Myometrial cell (primary cell): ENCODE measurements at places on chromosomes 13 and 19. TPM values are rescaled to one million over a fixed set of nuclear protein-coding genes. Genes with fewer than 3 reads are reported as not detected.

The FREM2 gene
- total RNA-seq = not detected in 2 replicates

The PGLYRP2 gene
- not detected in 2 replicates for total RNA-seq

The NANOS3 gene
- total RNA-seq = not detected in 2 replicates

The LINGO3 gene
- not detected in 2 replicates for total RNA-seq

The FCAR gene
- not detected in 2 replicates for total RNA-seq

The IGSF23 gene
- 3.7 TPM in 1 of 2 replicates, not detected in the other for total RNA-seq

The NRTN gene
- total RNA-seq = 0.86 TPM in 1 of 2 replicates, not detected in the other

The ZNF665 gene
- total RNA-seq = 1.7 and 8.2 TPM in 2 replicates

The ADGRL1 gene
- total RNA-seq = 2.6 and 7.8 TPM in 2 replicates

The PALM3 gene
- total RNA-seq = not detected in 2 replicates

The ZGLP1 gene
- 0.53 and 0.58 TPM in 2 replicates for total RNA-seq

The BABAM1 gene
- 131 and 138 TPM in 2 replicates for total RNA-seq

The PCDH9 gene
- 3.7 TPM in 2 replicates for total RNA-seq

The PDE4C gene
- total RNA-seq = not detected in 2 replicates

The C19orf85 gene
- total RNA-seq = 0.29 TPM in 1 of 2 replicates, not detected in the other

The SSC5D gene
- total RNA-seq = 2.3 and 6.7 TPM in 2 replicates

The F10 gene
- 13.0 and 16.0 TPM in 2 replicates for total RNA-seq

The DCUN1D2 gene
- 6.9 and 14.2 TPM in 2 replicates for total RNA-seq

The ATP4A gene
- total RNA-seq = not detected in 2 replicates

The CLEC11A gene
- 167 and 170 TPM in 2 replicates for total RNA-seq
